K562 (cell line): ENCODE measurements at places on chromosomes 1 and 21.

GRCh38 chr1:159091180-159091560 is 14.6 kb upstream of the AIM2 start:
- DNase-seq = no peak

DNA sequence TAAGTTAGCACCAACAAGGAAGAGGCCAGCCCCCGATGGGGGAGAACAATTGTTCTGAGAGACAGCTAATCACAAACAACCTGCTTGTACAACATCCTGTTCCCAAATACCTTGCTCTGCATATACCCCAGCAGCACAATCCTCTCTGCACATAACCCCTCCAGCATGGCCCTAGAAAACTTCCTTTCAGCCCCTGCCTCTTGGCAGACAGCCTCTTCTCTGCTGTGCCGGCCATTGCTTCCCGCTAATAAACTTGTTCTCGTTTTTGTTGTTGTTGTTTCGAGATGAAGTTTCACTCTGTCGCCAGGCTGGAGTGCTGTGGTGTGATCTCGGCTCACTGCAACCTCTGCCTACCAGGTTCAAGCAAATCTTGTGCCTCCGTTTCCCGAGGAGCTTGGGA is 392.7 kb downstream of the SMYD3 start:
- DNase-seq = no peak

DNA sequence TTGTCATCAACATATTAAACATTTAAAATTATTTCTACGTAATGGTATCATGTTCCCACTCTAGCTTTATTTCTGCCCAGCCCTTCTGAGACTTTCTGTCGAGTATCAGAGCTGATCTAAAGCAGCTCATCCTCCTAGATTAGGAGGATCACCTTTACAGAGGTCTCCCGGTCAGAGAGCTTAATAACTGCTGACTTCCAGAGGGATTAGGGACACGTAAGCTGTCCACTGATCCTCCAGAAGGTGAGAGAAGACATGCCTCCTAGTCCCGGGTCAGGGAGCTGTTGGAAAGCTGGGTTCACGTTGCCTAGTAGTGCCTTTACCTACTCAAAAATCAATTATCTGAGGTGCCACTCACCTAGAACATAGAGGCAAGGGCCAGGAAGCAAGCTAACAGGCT is 31.2 kb upstream of the NADK start:
- DNase-seq = no peak

GRCh38 chr21:45957981-45958600 is 23.5 kb upstream of the COL6A1 start:
- DNase-seq = no peak

- no peak for DNase-seq
These were observed 12.7 kb downstream of the FASLG start for GRCh38 chr1:172671591-172671990.

DNA sequence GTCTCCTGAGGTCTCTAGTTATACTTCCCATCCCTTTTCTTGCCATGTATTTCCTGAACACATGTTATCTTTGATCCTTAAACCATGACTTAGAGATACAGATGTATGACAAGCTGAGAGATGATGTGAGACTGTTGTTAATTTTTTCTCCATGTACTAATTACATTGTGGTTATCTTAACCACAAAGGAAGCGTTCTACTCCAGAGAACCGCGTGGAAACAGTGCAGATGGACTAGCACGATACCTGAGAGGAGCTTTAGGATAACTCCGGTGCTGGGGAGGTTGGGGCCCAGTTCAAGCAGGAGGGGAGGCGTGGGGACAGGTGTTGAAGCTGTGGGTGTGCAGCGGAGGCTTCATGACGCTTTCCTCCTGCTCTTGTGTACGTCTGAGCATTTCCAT is 17.5 kb downstream of the PDE9A start:
- DNase-seq = no peak

GRCh38 chr1:212459656-212460055 is 26.9 kb downstream of the NENF start:
- DNase-seq = no peak

DNA sequence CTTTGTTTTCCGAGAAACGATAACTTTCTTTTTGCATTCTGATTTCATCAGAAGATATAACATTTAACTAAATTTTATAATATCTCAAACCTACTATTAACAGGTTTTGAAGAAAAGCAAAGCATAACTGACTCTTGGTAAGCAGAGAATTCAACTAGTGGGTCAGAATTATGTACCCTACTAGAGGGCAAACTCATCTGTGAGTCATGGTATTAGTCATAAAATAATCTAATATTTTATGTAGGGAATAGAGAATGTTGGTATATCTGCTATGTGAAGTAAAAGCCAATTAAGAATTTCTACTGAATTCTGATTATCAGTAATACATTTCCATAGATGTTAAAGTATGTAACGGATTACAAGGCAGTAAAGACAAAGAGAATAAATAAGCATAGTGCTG is 56.8 kb downstream of the USP1 start:
- no peak for DNase-seq

- no peak for DNase-seq
These were observed 64.2 kb downstream of the POFUT2 start for GRCh38 chr21:45223236-45224185.

DNA sequence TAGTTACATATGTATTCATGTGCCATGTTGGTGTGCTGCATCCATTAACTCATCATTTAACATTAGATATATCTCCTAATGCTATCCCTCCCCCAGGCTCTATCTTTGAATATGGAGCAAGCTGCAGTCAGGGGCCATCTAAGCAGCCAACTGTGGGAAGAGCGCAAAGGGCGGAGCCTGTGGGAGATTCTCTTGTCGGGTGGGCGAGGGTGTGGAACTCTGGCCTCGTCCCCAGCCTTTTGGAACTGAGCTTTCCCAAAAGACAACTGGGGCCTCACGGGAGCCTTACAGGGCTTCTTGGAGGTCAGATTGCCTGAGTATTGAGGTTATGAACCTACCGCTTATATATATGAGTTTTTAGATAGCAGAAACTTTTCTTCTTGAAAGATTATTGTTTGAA is 117.2 kb downstream of the HHAT start:
- DNase-seq = no peak

DNA sequence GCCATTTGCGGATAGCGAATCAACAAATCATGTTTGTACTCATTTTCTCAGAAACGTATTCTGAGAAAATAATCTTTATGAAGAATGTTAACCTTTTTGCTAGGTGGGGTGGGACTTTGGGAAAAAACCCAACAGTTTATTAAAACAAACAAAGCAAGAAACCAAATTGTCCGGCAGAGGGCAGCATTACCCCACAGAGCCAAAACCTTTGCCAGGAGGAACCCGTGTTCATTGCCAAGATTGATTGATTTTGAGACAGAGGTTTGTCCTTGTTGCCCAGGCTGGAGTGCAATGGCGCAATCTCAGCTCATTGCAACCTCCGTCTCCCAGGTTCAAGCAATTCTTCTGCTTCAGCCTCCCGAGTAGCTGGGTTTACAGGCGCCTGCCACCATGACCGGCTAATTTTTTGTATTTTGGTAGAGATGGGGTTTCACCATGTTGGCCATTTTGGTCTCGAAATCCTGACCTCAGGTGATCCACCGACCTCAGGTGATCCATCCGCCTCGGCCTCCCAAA is 70.8 kb upstream of the RHOU start:
- DNase-seq = peak; percentile 81

GRCh38 chr1:108972951-108973350 is 9.7 kb upstream of the CLCC1 start:
- DNase-seq = no peak

- DNase-seq = peak; percentile 67
These were observed 8.6 kb downstream of the MORN1 start for GRCh38 chr1:2382621-2383361.

DNA sequence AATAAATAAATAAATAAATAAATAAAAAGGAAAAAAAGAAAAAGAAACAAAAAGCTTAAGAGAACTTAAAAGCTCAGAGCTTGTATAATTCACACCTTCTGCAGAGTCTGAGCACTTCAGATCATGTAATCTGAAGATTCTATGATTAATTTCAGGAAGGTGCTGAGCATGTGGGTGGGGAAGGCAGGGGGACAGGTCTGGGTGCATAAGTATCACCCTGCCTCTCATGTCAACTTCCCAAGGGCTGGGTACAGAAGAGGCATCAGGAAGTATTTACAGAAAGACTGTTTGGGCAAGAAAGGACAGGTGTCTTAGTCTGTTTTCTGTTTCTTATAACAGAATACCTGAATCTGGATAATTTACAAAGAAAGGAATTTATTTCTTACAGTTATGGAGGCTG is 20.4 kb upstream of the PADI2 start:
- no peak for DNase-seq

DNA sequence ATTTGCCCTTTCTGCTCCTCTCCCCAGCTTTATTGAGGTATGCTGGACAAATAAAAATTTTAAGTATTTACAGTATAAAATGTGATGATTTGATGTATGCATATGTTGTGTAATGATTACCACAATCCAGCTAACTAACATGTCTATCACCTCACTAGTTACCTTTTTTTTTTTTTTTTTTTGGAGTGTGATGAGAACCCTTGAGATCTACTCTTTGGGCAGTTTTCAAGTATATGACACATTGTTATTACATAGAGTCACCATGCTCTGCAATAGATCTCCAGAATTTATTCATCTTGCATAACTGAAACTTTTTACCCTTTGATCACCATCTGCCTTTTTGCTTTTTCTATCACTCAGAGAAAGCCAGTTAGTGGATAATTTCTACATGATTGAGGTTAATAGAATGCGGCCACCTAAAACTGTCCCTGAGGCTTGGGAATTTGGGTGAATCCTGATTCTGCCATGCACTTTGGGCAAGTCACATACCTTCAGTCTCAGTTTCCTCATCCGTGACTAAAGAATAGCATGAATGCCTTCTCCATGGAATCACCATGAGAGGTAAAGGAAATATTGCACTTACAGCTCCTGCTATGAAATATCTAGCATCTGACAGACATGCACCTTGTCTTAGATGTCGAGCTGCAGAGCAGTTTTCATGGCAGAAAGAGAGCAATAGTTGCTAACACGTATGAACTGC is 295.2 kb downstream of the DISC1 start:
- no peak for DNase-seq

DNA sequence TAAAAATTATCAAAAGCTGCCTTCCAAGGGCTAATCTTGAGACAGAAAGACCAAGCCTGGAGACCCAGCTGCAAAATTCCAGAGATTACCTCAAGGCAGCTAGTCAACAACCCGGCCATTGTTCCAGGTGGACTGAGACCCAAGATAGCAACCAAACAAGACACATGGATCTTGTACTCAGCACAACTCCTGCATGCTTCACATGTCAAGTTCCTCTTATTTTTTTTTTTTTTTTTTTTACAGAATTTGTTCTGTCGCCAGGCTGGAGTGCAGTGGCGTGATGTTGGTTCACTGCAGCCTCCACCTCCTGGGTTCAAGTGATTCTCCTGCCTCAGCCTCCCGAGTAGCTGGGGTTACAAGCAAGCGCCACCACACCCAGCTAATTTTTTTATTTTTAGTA is 40.1 kb downstream of the CD2 start:
- no peak for DNase-seq

GRCh38 chr1:94866164-94866807 is 46.1 kb downstream of the SLC44A3 start:
- no peak for DNase-seq

- no peak for DNase-seq
These were observed 37.0 kb upstream of the RXRG start for GRCh38 chr1:165481820-165482532.

- DNase-seq = no peak
These were observed 145.4 kb downstream of the GALNT2 start for GRCh38 chr1:230212405-230212936.

DNA sequence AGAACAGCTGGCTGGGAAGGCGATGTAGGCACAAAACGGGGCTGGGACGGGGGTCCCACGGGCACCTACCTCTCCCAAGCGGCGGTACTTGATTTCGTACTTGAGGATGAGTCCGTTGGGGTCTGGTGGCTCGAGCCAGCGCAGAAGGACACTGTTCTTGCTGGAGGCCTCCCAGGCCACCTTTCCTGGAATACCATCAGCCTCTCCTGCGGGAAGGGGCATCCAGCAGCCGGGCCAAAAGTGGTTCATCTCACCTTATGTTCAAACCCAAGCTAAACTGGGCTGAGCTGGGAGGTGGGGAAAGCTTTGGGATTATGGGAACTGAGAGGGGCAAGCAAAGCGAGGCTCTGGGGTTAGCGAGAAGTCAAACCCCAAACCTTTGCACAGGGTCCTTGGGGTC is 14.3 kb downstream of the INSRR start:
- no peak for DNase-seq

- no peak for DNase-seq
These were observed 9.0 kb downstream of the DYNLT5 start for GRCh38 chr1:66761221-66761620.

DNA sequence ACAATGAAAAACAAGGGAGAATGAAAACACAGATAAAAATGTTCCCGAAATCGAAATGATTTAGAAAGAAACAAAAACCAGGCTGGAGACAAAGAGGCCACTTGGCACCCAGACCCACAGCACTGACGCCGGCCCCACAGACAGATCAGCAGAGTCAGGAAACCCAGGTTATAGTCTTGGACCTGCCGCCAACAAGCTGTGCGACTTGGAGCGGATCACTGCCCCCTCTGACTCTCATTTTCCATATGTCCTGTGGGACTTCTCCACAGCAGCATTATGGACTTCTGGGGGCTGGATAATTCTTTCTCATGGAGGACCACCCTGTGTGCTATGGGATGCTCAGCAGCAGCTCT is 72.4 kb downstream of the MATN1 start:
- no peak for DNase-seq

- no peak for DNase-seq
These were observed 1.4 kb downstream of the SFPQ start for GRCh38 chr1:35191429-35192055.

DNA sequence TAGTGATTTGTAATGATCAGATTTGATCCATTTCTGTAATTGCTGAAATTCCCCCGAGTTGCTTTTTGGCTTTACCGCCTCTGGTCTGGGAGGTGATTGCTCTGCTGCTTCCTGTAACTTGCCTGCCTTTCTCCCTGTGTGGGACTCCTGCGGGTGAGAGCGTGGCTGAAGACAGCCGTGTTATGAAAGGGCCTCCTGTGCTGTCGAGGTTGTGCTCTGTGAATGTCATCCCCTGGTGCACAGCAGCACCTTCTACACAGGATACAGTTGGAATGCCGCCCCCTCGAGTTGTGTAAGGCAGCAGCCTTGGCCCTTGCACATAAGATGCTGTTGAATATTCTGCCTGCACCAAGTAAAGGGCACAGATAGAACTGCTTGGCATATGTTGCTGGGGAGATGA is 5.9 kb downstream of the SOD1 start:
- no peak for DNase-seq

DNA sequence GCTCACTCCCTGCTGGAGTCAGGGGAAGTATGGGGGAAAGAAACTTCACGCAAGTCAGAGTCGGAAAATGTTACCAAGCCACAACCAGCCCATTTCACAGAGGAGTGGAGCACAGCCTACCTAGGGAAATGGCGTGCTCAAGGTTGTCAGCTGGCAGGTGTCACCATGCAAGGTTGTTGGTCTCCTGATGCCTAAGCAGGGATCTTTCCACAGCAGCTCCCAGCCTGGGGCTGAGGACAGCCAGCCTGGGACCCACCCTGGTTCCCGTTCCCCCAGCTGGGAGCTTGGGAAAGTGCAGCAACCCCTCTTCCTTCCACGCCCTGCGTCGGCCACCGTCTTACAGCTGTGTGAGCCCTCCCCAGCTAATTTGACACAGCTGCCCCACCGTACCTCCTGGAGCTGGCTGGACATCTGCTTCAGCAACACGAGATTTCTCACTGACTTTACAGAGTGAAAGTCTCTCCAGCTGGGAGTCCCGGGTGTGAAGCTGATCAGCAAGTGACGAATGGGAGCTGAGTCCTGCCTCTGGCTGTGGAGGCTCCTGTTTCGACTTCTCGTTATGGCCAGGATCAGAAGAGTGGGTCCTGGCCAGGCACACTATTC is 224.6 kb upstream of the RAB4A start:
- no peak for DNase-seq
